ENCODE measurements at places on chromosomes 6 and 20. TPM values are rescaled to one million over a fixed set of nuclear protein-coding genes. Genes with fewer than 3 reads are reported as not detected.
A peak's percentile ranks its signal among the peaks of the same experiment; 100 is the strongest.

Gene TINAG
- not detected for total RNA-seq

DNA sequence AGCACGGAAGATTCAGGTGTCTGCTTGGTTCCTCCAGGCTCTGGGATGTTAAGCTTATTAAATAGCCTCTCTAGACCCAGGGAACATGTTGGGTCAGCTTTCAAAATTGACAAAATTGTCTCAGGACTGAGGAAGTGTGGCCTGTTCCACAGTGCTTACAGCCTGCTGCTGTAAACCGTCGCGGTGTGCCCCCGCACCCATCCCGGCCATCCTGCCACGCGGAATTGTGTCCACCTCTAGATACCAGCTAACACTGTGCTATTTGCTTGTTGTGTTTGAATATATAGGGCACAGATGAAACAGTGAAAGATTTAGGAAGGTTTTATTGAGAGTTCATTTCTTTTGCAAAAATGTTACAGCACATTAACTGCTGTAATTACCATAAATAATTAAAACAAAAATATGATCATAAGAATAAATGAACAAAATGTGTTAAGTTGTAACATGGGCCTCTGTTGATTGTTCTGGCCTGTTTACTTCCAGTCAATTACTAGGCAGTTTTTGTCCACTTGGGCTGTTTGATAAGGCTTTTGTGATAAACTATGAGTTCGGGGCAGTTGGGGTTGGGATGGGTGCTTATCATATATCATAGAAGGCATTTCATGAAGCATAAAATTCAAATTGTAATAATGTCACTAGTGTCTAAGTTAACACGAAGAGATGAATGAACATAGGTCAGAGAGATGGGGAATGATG, 77.4 kb downstream of the ARID1B start:
- DNase-seq, result no peak

Gene VIP
- 1.8 TPM for total RNA-seq

- no peak for DNase-seq
These were observed 131.8 kb downstream of the SLC23A2 start for GRCh38 chr20:4869290-4870193.

GRCh38 chr6:167474171-167474570, 149.3 kb downstream of the TTLL2 start:
- no peak for DNase-seq

- DNase-seq, result peak; percentile 89
These were observed at the start of gene LY86 for GRCh38 chr6:6588064-6588923. Gene LY86 (plus strand): TSS chr6:6588720. CDS start chr6:6588735, 15 bp downstream.

DNA sequence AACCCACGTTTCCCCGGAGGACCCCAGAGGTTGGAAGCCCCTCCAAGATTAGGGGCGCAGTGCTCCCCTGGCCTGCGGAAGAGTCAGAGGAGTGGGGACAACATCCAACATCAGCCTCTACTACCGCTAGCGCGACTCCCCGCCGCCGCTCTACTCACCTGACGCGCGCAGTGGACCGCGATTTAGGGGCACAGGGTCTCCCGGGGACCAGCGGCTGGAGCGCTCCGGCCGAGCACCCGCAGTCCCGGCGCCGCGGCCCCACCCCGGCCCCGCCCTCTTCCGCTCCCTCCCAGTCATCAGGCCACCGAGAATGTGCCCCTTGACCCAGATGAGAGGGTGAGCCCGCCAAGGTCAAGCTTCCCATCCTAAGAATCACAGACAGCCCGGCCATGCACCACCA, at the start of gene ZFP57:
TSS of gene ZFP57 (minus strand) at position 249 of the 400 bp plus-strand sequence. CDS start 4,149 bp downstream, outside the sequence.
- no peak for DNase-seq

Gene GDAP1L1
- not detected for total RNA-seq

GRCh38 chr20:22055981-22056380, 350.5 kb downstream of the PAX1 start:
- no peak for DNase-seq

GRCh38 chr6:155813548-155813947, 357.9 kb upstream of the NOX3 start:
- no peak for DNase-seq

DNA sequence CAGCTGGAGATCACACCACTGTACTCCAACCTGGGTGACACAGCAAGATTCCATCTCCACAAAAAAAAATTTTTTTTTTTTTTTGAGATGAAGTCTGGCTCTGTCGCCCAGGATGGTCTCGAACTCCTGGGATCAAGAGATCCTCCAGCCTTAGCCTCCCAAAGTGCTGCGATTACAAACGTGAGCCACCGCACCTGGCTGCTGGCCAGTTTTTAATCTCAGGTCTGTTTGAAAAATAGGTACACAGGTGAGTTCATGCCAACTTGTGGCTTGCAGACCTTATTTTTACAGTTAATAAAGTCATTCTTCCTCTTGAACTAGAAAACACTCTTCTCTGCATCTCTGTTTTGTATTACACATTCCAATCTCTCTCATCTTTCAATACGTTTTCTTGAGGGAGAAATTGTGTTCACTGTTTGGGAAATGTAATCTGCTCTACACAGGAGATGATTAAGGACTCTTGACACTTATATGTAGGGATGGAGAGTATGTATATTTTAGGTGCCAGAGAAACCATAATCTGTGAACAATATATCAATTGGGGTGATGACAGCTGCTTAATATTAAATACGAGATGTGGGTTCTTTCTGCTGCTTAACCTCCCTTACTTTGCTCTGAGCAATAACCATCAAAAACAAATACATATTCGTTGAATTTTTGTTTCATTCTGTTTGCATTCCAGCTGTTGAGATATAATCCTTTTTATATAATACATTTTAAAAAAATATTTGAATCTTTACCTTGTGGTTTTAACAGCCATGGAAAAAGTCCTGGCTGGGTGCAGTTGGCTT, 17.7 kb upstream of the RIPOR3 start:
- peak; percentile 24 for DNase-seq

DNA sequence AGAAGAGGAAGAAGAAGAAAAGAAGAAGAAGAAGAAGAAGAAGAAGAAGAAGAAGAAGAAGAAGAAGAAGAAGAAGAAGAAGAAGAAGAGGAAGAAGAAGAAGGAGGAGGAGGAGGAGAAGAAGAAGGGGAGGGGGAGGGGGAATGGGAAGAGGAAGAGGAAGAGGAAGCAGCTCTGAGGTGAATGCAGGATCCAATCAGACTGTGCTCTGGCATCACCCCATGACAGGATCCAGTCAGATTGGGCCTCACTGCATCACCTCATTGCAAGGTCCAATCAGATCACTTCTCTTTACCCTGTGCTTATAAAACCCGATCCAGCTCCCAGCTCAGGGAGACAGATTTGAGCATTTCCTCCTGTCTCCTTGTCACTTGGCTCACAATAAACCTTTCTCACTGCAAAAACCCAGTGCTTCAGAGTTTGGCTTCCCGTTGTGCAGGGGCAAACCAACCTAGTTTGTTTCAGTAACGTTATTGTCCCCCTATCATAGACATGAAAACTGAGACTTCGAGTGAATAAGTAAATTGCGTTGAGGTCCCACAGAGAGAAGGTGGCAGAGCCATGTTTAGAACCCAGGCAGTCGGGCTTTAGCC, 28.6 kb upstream of the YWHAB start:
- no peak for DNase-seq

DNA sequence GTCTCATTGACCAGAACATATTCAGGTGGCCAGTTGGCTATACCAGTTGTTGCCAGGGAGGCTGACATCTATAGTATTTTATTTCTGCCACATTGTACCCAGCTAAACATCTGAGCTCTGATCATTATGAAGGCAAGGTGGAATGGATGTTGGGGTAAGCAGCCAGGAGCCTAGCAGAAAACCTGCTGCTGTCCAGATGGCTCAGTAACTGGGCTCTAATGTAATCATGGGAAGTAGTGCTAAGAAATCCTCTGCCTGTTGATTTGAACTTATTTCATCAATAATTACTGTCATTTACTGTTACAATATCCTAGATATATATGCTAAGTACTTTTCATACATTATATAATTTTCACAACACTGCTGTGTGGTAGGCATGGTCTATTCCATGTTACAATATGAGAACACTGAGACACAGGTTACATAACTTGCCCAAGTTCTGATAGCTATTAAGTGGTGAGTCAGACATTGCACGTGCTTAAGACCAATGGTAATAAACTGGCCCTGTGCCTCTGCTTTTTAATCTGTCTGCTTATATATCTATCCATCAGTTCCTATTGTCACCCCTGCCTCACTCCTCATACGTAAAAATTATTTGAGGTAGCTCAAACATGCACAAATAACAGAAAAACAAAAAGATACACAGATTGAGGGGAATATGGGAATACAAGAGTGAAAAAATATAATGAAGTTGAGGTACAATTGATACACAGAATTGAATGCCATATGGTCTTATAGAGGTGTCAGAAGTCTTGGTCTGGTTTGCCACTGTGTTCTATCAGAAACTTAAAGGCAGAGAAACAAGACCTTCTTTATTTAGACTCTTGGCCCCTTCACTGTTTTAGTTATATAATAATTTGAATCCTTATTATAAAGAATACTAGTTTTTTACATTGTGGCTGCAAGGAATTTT, 25.2 kb downstream of the TBPL1 start:
- DNase-seq, result no peak

DNA sequence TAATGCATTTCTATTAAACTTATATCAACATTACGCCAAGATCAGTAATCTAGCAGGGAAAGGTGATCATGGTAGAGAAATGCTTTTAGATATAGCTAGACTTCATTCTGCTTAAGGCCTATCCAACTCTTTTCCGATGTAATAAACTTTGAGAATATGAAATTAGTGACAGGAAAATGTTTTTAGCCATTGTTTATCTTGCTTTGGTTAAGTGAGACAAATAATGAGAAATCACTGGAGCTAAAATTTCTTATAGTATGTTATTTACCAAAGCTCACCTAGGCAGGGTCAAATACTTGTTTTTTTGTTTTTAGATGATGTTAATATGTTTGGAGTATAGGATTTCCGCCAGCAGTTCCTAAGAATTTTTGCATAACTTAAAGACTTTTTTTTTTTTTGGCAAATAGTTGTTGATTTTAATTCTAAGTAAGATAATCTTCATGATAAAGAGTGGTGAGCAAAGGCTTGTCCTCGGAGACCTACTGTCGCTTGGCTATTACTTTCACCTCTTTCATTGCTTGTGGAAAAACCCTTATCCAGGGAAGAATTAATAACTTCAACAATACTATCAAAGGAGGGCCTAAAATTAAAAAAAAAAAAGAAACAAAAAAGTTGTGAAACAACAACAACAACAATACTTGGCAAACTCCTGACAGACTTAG, 98.3 kb downstream of the SOX4 start:
- DNase-seq, result no peak
